NCI-H1436 treated with DMSO at 0.1 percent for 48 hours (cell line): ENCODE measurements at places on chromosomes 5 and 9.

DNA sequence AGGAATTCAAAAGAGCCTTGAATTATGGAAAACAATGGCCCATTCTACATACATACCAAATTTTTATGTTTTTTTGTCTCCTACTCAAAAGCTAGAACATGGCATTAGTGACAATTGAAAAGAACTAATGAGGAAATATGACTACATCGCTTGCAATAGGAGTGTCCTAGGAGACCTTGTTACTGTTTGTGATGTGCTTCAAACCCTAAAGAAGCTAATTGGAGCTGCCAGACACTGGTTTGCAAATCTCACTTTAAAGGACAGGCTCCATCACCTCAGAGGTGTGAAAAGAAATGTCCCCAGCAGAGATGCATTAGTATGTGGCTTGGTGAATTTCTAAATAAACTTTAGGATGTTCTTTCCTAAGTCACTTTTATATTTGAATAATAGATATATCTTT lies 354.2 kb upstream of the EFNA5 start:
- DNase-seq: peak; percentile 37

DNA sequence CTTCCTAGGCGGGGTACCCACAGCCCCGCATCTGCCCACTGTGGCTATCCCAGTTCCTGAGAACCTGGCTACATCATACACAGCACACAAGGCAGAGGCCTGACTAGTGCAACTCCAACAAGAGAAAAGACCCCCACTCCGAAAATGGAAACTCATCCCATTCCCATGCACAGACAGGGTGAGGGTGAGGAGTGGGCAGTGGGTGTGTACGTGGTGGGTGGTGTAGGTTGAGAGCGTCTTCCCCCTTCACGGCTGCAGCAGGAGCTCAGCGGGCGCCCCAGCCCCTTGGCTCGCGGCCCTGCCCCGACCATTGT lies 501 bp upstream of the MAP1B start:
- no peak for DNase-seq

- DNase-seq: no peak
These were observed 1929.5 kb upstream of the CDH9 start for GRCh38 chr5:28967848-28968247.

DNA sequence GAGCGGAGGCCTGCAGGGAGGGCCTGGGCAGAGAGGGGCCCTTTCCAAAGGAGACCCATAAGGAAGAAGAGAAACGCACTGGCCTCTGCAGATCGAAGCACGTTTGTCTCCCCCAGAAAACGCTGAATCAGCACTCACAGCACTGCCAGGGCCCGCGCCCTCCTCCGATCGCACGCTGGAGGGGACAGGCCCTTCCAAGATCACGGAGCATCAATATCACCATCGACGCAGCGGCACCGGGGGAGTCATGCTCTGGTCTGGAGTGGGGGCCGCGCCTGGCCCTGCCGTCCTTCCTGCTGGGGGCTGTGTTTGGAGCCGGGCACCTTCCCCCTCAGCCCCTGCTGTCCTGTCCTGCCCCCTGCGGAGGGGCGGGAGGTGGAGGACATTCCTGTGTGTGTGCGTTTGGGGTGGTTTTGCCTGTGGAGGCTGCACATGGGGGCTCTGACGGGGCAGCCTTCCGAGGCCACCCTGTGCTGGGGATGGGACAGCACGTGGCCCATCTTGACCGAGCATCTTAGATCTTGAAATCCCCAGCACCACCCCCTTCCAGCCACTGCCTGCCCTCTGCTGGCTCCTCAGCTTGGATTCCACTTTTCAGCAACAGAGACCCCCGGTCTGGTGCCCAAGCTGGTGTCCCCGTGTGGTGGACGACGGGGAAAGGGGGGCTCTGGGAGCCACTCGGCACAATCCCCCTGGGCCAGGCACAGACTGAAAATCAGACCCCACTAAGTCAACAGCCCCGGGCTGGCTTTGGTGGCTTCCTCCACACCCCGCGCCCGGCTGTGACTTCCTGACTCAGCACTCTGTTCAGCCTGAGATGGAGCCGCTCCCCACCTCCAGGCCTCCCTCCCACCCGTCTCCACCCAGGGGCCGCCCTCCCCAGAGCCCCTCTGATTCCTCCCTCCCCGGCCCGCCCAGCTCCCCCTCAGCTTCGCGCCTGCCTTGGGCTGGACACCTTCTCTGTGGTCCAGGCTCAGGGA lies 8.3 kb downstream of the TMEM250 start:
- DNase-seq: no peak

DNA sequence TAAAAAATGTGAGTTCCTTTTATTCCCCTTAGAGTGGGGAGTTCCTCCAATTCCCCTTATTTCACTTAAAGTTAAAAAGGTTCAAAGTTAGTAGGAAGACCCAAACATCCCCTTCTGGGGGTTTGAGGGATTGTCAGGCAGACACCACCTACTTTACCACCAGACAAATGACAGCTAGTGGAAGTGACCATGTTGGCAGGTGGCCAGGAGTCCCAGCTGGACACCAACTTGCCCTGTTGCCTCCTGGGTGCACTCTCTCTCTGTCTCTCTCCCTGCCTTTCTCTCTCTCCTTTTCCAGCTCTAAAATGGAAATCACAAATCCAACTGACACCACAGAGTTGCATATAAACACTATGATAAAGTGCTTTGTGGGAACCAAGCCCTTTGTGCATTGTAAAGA lies 307.7 kb upstream of the TLE4 start:
- DNase-seq: no peak

- no peak for DNase-seq
These were observed 39.1 kb downstream of the FGD3 start for GRCh38 chr9:92986176-92987119.

DNA sequence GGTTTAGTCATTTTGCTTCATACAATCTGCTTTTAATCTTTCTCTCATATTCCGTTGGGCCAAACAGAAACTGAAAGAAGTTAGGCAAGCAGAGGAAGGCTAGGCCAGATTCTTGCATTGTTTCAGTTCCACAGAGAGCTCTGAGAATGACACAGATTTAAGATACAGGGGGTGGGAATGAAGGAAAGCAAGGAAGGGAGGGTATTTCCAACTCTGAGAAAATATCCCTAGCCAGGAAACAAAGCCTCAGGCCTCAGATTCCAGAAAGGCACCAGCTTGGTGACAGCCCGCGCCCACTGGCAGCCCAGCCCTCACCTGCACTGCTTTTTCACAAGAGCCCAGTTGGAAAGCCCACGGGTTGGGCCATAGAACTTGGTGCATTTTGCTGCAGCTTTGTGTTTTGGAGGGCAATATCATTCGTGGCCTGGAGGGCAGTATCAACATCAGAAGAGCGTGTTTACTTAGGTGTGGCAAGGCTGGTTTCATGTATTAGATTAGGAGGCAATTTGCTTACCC lies 63.5 kb downstream of the ENC1 start:
- no peak for DNase-seq

GRCh38 chr9:13069498-13069897 lies 210.0 kb downstream of the MPDZ start:
- no peak for DNase-seq

DNA sequence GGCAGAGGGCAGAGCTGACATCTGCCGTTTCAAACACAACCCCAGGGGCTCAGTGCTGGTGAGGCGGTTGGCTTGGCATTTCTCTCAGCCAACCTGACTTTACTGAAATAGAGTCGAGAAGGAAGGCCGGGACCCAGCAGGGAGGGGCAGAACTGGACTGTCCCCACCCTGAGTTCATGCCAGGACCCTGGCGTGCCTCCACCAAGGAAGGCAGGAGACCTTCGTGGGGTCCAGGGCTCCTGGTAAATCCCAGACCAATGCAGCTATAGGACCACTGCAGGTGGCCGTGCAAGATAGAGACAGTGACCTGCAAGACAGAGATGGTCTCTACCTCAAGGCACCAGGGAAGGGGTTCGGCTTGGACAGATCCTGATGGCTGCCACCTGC lies 132.9 kb downstream of the ROR2 start:
- DNase-seq: no peak
